ENCODE measurements at places on chromosomes 6 and 20. TPM values are rescaled to one million over a fixed set of nuclear protein-coding genes. Genes with fewer than 3 reads are reported as not detected.

DNA sequence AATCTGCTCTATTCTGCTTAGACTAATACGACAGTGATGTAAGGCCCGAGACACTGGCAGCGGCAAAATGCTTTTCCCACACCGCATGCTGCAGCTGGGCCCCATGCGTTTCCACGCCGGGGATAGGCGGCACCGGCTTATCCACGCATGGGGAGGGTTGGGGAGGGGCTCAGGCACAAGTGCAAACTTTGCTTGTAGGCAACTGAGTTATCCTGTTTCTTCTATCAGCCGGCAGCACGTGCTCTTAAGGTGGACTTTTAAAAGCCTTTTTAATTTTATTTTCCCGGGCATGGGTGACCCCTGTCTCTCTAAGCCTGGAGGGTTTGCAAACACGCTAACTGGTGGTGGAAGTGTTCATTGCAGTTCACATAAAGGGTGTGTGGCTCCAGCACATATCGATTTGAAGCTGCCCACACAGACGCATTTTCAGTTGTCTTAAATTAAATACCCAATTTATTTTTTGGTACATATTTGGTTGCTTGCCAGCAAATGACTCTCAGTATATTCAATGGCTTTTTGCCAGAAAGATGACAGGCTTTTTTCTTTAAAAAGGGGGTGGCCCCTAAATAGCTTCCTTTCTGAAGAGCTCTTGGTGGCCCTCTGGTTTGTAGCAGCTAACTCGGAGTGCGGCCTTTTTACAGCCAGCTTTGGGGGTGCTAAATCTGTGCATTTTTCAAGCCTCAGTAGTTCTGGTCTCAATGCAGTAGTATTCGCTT, 561.8 kb upstream of the AGPAT4 start:
- DNase-seq: no peak

DNA sequence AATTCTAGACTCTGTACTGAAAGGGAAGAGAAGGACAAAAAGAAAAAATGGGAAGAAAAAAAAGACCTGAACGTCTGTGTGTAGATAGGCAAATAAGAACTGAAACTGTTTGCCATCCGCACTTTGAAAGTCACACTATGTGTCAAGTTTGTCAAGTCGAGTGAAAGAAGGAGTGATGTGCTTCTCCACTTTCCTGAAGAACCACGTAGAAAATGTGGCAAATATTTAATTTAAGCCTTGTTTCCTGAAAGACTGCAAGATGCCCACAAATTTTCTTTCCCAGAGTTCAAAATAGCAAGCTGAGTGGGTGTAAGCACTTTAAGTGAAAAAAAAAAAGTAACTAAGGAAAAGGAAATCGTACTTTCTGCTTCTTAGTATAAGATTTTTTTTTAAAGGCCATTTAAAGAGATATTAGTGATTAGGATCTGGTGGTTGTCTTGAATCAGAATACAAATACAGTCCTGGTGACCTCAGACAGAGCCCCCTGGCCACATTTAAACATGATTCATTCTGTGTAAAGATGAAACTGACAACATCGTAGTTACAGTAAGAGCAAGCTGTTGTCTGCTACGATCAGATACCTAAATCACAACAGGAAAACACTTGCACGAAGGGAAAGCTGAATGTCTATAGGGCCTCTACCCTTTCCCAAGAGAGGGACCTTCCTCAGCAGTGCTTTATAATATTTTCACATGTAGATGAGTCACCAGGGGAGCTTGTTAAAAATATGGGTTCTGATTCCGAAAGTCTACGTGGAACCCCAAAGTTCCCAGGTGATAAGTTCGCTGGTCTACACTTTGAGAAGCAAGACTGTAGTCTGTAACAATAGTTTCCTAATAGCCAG, 102.3 kb downstream of the HIVEP2 start:
- peak; percentile 55 for DNase-seq

- DNase-seq: no peak
Measured at GRCh38 chr6:106163966-106164877, 78.1 kb downstream of the PRDM1 start.

- DNase-seq: no peak
Measured at GRCh38 chr20:12962895-12963294, 45.9 kb upstream of the SPTLC3 start.

DNA sequence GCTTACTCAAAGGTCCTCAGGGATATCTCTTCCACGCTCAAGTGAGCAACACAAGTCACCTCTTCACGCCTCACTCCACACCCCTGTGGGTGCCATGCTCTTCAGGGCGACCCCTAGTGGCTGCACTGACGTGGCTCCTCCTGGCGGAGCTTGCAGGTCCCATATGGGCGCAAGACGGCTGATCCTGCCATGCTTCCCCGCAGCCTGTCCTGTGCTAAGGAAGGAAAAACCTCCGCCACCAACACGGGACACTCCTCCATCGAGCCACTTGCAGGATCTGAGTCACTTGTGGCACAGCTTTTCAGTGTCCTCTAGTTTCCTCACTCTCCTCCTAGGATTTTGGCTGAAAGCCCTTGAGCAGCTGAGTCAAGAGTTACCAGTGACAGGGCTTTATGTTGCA, 90.7 kb downstream of the KHDC1L start:
- DNase-seq: peak; percentile 46

GRCh38 chr6:72218125-72218524, 331.8 kb downstream of the RIMS1 start:
- DNase-seq: peak; percentile 26

GRCh38 chr6:126632271-126632670, 292.4 kb downstream of the CENPW start:
- DNase-seq: no peak

DNA sequence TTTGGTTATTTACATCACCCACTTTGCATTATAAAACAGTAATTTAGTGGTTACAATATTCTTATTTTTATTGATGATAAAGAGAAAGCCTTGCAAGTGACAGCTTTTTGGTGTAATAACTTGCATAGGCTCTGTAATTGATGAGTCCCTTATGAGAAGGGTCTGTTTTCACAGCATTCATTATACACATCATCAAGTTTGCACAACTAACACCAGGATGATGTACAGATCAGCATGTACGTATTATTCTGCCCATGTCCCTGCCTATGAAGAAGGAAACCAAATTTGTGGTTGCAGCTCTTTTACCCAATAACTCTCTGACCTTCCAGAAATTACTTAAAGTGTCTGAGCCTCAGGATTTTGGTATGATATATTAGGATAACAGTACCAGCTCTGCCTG, 59.2 kb downstream of the CLVS2 start:
- DNase-seq: no peak

GRCh38 chr6:157570752-157571151, 189.8 kb downstream of the ZDHHC14 start:
- no peak for DNase-seq

DNA sequence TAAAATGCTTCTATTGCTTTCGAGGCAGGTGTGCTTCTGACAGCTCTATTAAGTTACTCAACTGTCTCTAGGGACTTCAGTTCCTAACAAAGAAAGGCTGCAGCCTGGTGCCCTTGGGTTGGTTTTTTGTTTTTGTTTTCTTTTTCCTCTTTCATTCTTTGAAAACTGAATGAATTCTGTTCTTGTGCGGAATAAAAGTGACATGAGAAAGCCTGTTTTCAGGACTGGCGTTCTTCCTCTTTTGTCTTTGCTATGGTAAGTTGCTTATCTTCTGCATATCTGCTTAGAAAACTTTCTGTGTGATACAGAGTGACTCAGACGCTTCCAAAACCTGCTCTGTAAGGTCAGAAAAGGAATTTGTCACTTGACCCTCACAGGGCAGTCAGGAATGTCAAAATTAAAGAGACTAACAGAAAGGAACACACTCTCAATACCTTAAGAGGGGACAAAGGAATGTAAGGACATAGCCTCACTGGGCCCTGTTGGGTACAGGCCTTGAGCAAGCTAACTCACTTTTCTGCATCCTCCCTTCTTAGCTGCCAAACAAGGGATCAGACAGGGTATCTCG, 56.2 kb upstream of the NHSL1 start:
- no peak for DNase-seq

GRCh38 chr20:41617059-41617901, 897 bp downstream of the CHD6 start:
- peak; percentile 30 for DNase-seq

GRCh38 chr6:170167657-170168159, 123.2 kb downstream of the DLL1 start:
- DNase-seq: no peak

GRCh38 chr6:119966484-119966883, 616.9 kb upstream of the MAN1A1 start:
- no peak for DNase-seq

GRCh38 chr20:19328676-19329075, 116.2 kb downstream of the SLC24A3 start:
- no peak for DNase-seq

GRCh38 chr20:21202259-21202658, 76.4 kb downstream of the KIZ start:
- peak; percentile 73 for DNase-seq

GRCh38 chr6:37565267-37566110, 65.8 kb upstream of the CCDC167 start:
- no peak for DNase-seq

DNA sequence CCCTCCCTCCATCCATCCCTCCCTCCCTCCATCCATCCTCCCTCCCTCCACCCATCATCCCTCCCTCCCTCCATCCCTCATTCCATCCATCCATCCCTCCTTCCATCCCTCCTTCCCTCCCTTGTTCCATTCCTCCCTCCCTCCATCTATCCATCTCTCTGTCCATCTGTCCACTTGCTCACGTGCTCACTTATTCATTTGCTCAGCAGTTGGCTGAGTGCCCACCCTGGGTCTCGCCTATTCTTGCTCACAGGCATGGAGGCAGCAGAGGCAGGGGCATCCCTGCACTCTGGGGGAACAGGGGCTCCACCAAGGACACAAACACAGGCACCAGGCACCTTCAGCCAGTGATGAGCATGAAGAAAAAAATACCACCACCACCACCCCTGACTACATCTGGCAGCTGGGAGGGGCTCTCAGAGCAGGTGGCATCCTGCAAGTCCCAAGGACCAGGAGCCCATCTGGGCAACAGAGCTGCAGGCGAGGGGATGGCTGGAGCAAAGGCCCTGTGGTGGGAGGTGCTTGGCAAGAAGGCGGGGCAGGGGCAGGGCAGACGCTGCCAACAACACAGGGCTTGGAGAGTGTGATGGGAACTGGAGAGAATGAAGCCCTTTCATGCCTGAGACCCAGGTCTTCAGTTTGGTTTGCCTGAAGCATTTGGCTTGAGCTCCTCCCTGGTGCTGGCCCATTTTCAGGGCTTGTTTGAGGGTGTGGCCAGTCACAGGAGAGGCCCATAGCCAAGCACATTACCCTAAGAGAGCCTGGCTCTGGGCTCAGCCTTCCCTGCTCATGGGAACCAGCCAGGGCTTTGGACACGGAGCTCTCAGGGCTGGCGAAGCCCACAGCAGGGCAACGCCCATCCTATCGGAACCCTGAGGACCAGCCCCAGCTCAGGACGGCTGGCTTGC, 40.2 kb upstream of the MRGBP start:
- peak; percentile 47 for DNase-seq

GRCh38 chr6:113920663-113921267, 50.2 kb downstream of the HDAC2 start:
- no peak for DNase-seq

- DNase-seq: no peak
Measured at GRCh38 chr20:54681869-54682268, 206.5 kb downstream of the DOK5 start.

DNA sequence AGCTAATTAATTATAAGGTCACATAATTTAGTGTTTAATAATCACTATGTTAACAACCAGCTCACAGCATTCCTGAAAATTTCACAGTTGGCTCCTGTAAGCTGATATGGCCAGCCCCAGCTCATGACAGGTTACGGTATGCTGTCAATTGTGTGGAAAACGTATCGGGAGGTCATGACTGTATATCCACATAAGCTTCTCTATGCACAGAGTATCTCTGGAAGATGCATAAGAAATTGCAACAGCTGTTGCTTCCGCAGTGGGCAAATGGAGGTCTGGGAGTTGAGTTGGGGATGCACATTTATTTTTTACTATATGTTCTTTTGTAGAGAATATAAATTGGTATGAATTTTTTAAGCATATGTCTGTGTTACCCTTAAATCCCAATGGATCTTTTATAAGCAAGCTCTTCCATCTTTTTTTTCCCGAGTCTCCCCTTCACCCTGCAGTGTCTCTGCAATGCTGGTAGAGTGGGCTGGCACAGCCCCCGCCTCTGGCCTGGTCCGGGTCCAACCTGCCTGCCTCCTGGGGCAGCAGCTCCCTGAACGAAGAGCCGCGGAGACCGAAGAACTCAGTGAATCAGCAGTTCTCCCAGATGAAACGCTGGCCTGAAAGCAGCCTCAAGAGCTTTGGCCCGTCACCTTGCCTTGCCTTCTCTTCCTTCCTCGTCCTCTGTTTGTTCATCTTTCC, 139.9 kb upstream of the CDYL start:
- DNase-seq: no peak

DNA sequence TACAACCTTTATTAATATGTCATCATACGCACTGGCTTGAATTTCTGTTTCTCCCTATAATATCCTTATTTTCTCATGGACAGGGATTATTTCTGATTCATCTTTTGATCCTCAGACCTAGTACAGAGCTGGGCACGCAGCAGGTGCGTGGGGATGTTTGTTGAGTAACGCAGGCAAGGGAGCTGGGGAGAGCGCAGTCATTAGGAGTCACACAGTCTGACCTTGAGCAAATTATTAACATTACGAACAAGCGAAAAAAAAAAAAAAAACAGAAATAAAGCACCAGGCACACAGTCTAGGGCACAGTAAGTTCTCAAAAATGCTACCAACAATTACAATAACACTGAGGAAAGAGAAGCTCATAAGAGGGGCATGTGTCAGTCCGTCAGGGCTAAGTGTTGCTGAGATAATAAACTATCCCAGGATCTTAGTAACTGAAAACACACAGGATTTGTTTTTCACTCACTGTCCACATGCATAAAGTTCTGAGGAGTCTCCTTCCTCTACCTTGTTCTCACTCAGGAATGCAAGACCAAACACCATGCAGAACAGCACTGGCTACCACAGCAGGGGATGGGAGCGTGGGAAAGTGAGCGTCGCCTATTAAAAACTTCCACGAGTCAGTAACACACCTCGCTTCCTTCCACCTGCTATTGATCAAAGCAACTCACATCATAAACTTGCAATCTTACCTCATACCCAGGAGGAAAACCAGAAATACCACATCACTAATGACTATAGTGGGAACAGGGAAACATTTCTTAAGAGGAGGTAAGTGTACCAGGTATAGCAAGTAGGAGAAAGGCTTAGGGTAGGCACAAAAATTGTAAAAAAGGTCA, 56.9 kb downstream of the PDE10A start:
- peak; percentile 85 for DNase-seq

GRCh38 chr20:57468523-57469417, 56.2 kb downstream of the CTCFL start:
- no peak for DNase-seq

DNA sequence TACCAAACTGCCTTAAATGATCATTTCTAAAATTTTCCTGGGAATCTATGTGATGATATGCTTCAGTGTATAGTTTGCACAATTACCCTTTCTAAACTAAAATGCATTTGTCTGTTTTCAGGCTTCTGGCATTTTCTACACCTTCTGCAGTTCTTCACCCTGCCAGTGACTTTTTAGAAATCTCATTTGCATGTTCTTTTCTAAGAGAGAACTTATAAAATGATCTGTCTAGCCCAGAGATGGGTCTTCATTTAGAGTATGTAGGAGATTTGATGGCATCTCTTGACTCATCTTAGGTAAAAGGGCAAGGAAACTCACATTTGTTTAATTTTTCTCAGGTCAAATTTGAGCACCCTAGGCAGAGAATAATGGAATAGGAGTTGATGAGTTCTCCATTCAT, 17.8 kb downstream of the NCOA7 start:
- no peak for DNase-seq

Gene OPRL1
- 1.2 TPM for total RNA-seq

Gene OR2H2
- not detected for total RNA-seq

Gene APCDD1L
- total RNA-seq: not detected

Gene DACT2
- not detected for total RNA-seq

Gene HCRTR2
- total RNA-seq: not detected

Gene VWA7
- total RNA-seq: 5.6 TPM

Gene SPTLC3
- total RNA-seq: 1.1 TPM
